T-helper 9 cell (primary cell): ENCODE measurements at places on chromosomes 12 and 14.

DNA sequence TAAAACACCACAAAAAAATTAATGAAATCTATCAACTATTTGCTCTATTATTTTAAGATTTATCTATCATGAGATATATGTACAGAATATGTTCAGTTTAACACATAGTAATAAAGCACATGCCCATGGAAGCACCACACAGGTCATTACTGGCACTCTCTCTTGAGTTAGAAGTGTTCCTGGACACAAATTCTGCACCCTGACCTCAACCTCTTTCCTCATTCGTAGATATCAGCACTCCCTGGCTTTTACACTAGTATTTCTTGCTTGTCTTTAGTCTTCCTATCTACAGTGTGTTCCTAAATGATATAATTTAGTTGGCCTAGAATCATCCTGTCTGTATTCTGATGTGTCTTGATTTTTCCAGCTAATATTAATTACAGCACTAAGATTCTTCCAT lies 321.0 kb upstream of the SOX5 start:
- no peak for DNase-seq

DNA sequence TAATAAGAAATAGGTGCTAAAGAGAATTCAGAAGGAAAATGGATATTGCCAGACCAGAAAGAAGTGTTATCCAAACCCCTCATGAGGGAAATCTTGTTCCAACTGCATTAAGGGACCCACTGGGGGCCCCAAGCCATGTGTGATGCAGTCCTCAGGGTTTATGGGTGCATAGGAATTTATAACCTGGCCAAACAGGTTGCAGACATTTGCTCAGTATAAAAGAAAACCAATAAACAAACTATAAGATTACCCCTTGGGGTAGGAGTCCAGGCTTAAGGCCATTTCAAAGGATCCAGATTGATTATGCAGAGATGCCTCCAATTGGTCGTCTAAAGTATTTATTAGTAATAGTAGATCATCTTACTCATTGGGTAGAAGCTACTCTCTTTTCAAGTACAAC lies 240.9 kb upstream of the DIO3 start:
- no peak for DNase-seq

DNA sequence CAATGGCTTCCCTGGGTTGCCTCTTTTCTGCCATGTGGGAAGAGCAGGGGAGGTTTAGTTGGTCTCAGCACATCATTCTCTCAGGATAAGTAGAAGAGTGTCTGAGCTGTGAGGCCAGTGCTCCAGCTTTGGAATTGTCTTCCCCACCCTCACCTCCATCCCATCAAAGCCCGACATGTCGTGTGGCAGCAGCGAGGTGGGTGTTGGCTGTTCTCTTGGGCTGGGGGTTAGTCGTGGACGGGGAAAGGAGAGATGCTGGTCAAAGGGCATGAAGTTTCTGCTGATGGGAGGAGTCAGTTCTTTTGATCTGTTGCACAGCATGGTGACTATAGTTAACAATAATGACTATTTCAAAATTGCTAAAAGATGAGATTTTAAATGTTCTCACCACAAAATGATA lies 404.2 kb downstream of the TMEM121 start:
- no peak for DNase-seq

GRCh38 chr12:98085046-98085755 lies 430.2 kb upstream of the TMPO start:
- DNase-seq, result no peak

DNA sequence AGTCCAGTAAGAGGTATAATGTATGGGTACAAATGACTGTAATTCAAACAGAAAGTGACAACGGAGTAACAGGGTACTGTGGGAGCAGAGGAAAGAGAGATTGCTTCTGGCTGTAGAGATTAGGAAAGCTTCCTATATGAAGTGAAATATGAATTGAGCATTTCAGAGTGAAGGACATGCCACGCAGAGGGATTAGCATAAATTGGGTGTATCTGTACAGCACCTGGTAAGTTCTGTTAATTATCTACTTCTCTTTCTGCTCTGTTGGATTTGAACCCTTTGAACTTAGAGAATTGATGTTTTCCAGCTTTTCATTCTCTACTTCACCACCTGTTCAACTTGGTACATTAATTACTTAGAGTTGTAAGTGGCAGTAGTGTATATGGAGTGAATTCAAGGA lies 8.8 kb downstream of the STK38L start:
- no peak for DNase-seq

DNA sequence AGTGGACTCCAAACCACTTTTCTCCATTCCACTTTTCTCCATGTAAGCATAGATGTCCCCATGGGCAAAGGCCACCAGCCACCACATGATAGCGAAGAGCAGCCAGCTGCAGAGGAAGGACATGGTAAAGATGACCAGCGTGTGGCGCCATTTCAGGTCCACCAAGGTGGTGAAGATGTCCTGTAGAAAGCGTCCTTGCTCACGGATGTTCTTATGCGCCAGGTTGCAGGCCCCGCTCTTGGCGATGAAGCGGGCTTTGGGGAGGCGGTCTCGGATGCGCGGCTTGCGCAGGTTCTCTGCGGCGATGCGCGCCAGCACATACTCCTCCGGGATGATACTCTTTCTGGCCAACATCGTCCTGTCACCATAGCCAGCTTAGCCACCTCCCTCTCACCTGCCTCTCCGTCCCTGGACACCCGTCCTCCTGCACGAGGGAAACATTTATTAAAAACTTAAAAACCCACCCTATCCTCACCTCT lies 1.2 kb downstream of the KCNJ8 start:
- DNase-seq, result no peak

DNA sequence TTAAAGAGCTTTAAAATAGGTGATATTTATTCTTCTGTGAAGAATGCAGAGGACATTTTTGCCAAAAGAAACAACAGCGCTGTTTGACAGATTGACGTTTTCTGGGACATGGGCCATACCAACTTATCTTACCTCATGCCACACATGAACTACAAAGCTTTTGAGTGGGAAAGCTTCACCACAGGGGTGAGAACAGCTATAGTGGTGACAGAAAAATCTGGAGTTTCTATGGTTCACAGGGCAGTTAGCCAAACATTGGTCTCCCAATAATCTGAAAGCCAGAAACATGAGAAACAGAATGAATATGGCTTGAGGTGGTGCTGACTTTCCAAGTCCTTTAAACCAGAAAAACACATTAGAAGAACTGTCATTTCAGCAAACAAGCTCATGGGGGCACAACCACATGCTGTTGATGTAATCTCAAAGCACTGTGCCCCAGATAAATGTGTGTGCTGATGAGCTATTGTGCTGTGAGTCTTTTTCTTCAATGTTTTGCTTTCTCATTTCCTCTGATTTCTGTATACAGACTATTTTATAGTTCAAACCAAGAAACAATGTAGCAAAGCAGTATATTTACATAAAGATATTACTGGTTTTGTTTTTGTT lies 905.4 kb downstream of the SLC16A7 start:
- DNase-seq, result no peak

DNA sequence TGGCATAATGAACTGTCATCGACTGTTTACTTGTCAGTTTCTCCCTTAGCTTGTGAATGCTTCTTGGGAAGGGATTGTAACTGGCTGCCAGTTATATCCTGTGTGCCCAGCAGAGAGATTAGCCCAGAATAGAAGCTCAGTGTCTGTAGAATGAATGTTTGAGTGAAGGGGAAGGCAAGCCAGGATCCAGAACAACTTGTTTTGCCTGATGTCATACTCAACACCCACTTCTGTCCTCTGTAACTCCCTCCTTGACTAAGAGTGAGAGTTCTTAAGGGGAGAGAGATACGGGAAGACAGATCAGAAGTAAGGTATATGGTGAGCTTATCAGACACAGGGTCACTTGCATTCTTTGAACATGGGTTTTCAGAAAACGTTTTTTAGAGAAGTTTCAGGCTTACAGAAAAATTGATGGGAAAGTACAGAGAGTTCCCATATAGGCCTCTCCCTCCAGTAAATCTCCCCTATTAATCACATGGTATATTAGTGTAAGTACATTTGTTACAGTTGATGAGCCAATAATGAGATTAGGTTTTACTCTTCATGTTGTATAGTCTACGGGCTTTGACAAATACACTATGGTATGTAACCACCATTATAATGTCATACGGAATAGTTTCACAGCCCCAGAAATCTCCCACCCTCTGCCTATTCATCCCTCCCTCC lies 5.6 kb upstream of the SPPL3 start:
- no peak for DNase-seq

DNA sequence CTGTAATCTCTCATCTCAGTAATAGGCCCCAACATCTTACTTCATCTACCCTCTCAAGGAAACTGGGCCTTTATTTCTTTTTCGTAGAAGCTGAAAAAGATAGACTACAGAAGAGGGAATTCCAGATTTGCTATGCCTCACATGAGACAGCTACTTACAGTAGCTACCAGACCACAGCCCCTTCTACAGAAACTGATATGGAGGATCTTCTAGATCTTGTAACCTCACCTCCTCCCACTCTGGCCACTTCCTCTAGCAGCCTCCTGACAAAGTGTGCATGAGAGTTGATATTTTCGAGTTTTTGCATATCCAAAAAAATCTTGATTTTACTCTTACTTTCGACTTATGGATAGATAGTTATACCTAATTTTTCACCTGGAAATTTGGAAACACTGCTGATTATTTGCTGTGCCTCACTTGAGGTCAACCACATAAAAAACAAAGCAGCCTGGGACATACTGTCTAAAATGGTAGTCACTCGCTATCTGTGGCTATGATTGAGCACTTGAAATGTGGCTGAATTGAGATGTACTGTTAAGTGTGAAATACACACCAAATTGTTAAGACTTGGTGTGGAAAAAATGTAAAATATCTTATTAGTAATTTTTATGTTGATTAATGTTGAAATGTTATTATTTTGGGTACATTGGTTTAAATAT lies 86.3 kb upstream of the NID2 start:
- no peak for DNase-seq

- DNase-seq, result no peak
Observed at GRCh38 chr12:109952873-109953272, 43.3 kb downstream of the GIT2 start.

GRCh38 chr12:26848156-26848825 lies 15.3 kb upstream of the ITPR2 start:
- no peak for DNase-seq

DNA sequence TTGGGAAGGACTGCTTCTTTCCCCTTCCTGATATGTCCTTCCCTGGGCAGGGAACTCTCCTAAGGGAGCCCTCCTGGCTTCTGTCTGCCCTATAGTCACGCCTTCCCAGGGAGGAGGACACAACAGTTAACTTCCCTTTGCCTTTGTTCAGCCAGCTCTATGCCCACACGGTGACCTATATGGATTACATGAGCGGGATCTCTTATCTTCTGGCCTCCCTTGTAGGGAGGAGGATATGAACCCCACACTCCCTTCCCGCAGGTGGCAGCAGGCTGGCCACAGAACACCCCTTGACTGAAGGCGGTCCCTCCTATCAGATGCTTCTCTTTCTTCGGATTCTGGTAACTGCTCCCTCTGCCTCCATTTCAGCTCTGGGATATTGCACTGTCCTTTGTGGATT lies 135.6 kb upstream of the MAX start:
- no peak for DNase-seq

DNA sequence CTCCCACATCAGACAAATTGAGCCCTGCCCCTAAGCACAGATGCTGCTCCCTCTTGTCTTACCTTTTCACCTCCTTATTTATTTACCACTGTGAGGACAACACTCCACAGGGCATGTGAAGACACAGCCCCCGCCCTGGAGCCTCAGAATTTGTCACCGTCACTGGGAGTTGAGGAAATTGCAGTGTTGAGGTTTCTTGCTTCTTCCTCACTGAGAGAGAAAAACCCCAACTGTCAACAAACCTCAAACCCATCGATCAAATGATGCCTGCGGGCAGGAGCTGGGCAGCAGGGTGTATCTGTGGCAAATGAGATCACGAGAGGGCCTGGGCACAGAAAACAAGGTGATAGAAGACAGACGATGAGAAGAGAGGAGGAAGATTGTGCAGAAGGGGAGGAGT lies 30.5 kb upstream of the PLEKHG3 start:
- peak; percentile 40 for DNase-seq

GRCh38 chr14:50603565-50603964 lies 43.6 kb downstream of the ATL1 start:
- DNase-seq, result no peak

DNA sequence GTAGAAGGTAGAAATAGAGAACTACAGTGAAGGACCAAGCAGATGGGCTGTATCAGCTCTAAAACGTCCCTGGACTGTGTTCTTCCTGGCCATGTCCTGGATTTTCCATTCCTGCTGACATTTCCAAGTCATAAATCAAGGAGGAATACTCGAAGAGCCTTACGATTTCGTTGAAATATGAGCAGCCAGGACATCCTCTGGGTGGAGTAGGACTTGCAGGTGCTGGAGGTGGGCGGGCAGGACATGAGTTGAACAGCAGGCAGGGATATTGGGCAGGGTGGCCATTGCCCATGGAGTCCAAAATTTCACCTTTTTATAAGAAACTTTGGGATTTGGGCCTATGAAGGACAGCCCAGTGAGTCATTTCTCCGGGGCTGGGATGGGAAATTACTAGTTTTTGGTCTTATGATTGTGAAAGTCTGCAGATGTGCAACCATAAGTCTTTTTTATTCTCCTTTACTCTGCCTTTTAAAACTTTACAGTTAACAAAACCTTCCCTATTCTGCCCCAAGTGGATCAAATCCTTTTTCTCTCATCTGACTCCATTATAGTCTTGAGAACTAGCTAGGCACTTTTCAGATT lies 88.8 kb downstream of the TMX1 start:
- no peak for DNase-seq

GRCh38 chr12:93913845-93914244 lies 234.5 kb upstream of the PLXNC1 start:
- no peak for DNase-seq

- DNase-seq, result no peak
Observed at GRCh38 chr14:95046711-95047681, 110.3 kb downstream of the DICER1 start.

DNA sequence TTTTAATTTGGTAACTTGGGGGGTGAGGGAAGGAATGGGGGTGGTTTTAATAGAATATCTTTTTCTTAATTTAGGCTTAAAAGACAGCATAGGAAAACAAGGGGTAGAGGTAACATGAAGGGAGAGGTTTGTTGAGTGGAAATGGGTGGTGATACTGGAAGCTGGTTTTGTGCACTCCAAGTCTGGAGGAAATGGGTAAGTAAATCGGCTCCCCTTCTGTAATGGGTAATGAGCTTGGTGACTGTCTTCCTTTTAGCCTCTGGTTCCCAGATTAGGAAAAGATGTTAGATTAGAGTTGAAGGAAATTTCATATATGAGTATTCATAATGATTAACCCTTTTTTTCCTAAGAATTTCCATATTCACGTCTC lies 122.1 kb downstream of the SRGAP1 start:
- no peak for DNase-seq

DNA sequence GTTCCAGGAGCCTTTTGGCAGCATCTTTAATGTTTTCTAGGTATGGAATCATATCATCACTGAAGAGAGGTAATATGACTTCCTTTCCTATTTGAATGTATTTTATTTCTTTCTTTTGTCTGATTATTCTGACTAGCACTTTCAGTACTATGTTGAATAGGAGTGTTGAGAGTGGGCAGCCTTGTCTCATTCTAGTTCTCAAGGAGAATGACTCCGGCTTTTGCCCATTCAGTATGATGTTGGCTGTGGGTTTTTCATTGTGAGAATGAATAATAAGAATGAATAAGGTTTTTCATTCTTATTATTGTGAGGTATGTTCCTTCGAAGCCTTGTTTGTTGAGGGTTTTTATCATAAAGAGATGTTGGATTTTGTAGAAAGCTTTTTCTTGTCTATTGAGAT lies 98.9 kb downstream of the GPHN start:
- no peak for DNase-seq
